ENCODE measurements at places on chromosomes 1 and 21.

GRCh38 chr1:40384413-40384762 lies 10.9 kb downstream of the SMAP2 start:
- DNase-seq: no peak

GRCh38 chr1:8629241-8630091 lies 188.0 kb downstream of the RERE start:
- DNase-seq: no peak

DNA sequence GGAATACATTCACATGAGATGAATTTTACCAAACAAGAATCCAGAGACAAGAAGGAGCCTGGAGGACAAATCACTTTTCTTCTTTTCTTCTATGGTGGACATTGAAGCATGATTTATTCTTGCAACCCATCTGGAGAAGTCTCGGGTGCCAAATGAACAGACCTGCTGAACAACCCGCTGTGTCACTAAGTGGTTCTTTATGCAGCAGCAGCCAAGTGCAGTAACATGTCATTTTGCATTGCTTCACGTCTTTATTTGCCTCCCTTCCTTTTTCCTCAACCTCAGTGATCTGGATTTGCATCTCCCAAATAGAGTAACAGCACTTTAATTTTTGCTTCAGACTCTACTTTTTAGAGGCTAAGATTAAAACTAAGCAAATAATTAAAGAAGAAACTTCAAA lies 50.0 kb upstream of the TENT5C start:
- DNase-seq: no peak

DNA sequence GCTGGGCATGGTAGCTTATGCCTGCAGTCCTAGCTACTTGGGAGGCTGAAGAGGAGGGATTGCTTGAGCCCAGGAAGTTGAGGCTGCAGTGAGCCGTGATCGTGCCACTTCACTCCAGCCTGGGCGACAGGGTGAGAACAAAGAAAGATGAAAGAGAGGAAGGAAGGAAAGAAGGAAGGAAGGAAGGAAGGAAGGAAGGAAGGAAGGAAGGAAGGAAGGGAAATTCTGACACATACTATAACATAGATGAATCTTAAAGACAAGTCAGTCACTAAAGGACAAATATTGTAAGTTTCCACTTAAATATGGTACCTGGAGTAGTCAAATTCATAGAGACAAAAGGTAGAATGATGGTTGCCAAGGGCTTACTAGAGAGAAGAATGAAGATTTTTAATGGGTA lies 108.0 kb upstream of the CACHD1 start:
- no peak for DNase-seq

DNA sequence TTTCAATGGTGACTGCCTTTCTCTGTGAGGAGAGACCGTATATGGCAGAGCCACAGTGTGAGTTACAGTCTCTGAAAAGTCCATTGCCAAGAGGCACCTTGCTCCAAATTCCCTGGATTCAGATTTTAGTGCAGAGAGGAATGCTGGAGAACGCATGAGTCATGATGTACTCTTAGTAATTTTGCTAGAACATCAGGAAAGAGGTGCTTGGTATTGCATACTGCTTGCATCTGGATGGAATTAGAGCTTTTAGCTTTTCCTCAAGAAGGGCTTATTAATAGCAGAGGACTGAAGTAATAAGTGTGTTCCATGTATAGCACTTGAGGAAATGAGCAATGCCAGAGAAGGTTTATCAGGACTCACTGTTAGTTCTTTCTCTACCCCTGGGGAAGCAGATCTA lies 40.5 kb upstream of the AKT3 start:
- no peak for DNase-seq

DNA sequence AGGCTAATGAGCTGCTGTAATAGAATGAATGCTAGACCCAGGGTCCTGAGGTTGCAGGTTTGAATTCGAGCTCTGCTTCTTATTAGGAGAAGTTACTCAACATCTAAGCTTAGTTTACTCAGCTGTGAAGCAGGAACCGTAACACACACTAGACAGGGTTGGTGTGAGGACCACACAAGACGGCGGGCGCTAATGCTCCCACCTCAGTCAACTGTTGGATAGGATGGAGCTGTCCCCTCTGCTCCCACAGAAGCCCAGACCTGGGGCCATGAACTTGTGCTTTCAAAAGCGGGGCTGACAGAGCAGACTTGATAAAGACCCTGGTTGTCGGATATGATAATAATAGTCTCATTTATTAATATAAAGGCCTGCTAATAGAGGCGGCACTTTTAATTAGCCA lies 98.4 kb upstream of the CD34 start:
- peak; percentile 45 for DNase-seq

GRCh38 chr1:48560577-48560976 lies 88.6 kb upstream of the SPATA6 start:
- DNase-seq: no peak

- DNase-seq: no peak
These were observed 38.2 kb downstream of the H3-3A start for GRCh38 chr1:226100436-226101391.

GRCh38 chr1:1881727-1882126 lies 9.2 kb downstream of the GNB1 start:
- no peak for DNase-seq

DNA sequence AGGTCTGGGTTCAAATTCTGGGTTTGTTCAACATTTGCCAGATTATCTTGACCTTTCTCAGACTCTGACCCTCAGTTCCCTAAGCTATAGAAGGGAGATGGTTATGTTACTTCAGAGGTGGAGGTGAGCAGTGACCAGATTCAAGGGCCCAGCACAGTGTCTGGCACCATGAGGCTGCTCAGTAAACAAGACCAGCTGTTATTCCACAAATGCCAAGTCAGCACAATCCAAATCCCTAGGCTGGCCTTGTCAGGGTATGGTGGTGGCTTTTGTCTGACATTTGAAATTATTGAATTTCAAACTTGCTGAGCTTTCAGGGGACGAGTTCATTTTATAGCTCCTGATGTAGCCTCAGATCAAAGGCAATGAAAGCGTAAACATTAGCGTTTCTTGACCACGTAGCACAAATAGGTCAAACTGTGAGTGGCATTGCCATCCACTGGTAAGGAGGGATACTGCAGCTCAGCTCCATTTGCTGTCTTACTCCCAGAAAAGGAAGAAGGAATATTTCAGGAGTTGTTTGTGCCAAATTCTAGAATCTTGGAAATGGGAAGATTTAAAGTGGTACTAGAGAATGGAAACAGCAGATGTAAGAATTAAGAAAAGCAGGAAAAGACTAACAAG lies 94.3 kb upstream of the EDN2 start:
- DNase-seq: no peak

GRCh38 chr1:163477276-163477830 lies 155.6 kb downstream of the NUF2 start:
- DNase-seq: no peak

GRCh38 chr1:41479000-41479807 lies 5.3 kb downstream of the EDN2 start:
- no peak for DNase-seq

- DNase-seq: no peak
These were observed 479.4 kb downstream of the OMA1 start for GRCh38 chr1:58067082-58067481.

GRCh38 chr1:228274452-228275178 lies 66.8 kb downstream of the OBSCN start:
- DNase-seq: peak; percentile 55

- no peak for DNase-seq
These were observed 34.9 kb downstream of the GREM2 start for GRCh38 chr1:240577095-240577494.

GRCh38 chr1:25782608-25783201 lies 17.3 kb upstream of the SELENON start:
- no peak for DNase-seq

DNA sequence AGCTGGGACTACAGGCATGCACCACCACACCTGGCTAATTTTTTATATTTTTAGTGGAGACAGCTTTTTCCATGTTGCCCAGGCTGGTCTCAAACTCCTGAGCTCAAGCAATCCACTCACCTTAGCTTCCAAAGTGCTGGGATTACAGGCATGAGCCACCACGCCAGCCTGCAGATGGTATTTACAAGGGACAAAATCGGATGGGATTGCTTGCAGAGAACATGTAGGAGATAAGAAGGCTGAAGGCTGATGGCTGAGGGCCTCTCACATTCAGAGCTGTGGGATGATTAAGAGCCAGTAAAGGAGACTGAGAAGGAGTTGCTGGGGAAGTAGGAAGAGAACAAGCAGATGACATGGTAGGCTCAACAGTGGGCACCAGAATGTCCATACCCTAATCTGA lies 24.0 kb upstream of the QSOX1 start:
- no peak for DNase-seq

Data from coronary artery (tissue), 2 donors.